ENCODE measurements at places on chromosomes 16 and 17.

DNA sequence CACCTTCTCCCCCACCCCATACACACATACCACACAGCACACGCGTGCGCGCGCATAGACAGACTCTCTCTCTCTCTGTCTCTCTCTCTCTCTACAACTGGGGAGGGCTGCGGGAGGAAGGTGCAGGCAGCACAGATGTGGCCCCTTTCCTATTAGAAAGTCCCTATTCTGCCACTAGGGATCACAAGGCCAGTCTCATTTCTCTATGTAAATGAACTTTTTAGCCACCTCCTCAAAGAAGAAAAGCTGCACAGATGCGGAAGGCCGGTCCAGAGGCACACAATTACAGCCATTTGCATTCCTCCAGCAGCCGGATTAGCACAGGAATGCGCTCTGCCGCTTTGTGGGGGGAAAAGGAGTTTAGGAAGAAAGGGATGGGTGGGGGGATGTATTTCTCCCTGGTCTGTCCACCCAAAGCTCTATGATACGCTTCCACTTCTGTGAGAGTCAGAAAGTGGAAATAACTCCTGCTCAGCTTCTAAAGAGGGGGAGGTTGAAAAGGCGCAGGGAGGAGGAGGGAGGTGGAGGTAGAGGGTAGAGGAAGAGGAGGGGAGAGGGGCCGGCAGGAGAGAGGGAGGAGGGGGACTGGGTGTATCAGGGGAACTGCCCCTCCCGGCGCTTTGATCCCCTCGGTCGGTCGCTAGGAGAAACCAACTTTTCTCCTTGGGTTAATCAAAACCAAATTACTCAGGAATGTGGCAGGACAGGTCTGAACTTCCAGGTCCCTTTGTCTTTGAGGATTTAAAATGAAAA, 11.7 kb downstream of the ZFHX3 start:
- DNase-seq: no peak

DNA sequence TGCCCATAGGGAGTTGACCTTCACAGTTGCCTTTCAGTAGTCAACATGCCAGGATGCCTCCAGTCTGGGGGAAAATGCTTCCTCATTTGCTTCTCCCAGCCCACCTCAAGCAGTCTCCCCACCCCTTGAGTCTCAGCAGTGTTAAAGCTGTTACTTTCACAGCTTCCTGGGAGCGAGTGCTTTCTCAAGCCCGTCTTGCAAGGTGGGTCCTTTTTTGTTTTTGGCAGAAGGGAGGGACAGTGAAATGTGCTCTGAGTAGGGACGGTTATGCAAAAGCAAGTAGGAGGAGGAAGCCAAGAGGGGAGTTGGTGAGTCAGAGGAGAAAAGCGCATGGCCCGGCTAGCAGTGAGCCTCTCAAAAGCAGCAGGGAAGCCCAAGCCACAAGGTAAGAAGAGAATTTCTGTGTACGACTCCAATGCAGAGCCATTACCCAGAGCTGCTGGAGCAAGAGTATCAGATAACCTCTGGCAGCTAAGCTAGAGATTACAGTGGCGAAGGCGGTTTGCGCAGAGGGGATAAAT, at the start of gene CHST4:
TSS of gene CHST4 (plus strand) at position 316 of the 521 bp plus-strand sequence. CDS start 10,252 bp downstream, outside the sequence.
- DNase-seq: no peak

GRCh38 chr17:80845863-80846671, 145.6 kb upstream of the CHMP6 start:
- DNase-seq: no peak

DNA sequence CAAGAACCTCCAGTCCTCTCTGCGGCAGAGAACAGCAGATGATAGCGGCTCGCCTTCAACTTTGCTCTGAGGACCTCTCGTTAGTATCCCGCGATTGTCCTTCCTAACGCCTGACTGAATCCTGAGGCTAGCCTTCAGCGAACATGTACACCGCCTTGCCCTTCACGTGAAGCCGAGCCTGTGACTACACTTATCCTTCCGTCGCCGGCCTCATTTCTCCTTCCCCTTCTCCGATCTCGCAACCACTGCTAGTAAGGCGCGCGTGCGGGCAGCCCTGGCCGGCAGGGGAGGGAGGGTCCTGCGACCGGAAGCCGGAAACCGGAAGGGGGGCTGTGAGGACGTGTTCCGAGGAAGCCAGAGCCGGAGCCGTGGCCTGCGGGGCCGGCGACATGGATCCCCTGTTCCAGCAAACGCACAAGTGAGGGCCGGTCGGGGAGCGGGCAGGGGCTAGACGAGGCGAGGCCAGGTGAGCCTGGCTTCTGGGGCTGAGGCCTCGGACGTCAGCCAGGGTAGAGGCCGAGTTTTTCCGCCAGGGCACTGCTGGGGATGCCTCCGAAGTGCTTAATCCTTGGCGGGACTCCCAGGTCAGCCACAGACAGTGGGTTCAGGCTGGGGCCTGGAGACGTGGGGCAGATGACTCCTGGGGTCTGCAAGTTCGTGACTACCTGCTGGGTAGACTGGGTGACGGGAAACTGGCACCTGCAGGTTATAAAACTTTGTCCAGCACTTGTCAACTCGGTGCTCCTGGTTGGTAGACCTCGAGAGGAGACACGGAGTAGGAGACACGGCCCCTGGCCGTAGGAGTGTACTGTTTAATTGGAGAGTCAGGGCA, at the start of gene GOSR2:
TSS of gene GOSR2 (plus strand) at position 357 of the 832 bp plus-strand sequence. CDS start at position 390, 33 bp downstream.
- DNase-seq: peak; percentile 97

DNA sequence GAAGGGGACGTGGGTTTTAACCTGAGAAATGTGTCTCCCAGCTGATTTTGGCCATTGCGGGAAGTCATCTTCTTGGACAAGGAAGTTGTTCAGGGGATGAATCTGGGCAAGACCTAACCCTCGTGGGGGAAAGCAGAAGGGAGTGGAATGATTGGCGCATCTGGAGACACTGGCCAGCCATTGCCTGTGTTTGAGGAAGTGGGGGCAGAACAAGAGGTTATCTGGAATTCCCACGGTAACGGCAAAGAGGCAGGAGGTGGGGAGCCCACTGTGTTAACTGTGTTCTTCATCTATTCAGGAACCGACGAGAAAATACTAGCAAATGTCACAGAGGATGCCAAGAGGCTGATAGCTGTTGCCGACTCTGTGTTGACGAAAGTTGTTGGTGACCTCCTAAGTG, 66.9 kb downstream of the RNF213 start:
- no peak for DNase-seq

- DNase-seq: peak; percentile 91
Measured at GRCh38 chr17:76408037-76408849, 23.8 kb downstream of the SPHK1 start.

- DNase-seq: no peak
Measured at GRCh38 chr16:48525201-48526057, 84.6 kb downstream of the N4BP1 start.

DNA sequence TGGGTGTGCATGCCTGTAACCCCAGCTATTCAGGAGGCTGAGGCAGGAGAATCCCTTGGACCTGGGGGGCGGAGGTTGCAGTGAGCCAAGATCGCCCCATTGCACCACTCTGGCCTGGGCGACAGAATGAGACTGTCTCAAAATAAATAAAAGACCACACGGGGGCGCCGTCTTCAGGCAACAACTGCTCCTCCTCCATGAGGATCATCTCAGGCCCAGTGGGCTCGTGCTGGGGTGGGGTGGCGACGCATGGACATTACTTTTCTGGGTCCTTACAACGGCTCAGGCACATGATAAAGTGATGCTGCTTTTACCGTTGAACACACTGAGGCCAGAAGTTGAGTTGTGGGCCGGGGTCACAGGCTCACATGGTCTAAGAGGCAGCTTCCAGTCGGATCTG, 56.2 kb downstream of the PRMT7 start:
- peak; percentile 86 for DNase-seq

GRCh38 chr16:78892951-78893733, 707.4 kb downstream of the MAF start:
- no peak for DNase-seq

- peak; percentile 73 for DNase-seq
Measured at GRCh38 chr17:688100-688989, 26.3 kb downstream of the VPS53 start.

DNA sequence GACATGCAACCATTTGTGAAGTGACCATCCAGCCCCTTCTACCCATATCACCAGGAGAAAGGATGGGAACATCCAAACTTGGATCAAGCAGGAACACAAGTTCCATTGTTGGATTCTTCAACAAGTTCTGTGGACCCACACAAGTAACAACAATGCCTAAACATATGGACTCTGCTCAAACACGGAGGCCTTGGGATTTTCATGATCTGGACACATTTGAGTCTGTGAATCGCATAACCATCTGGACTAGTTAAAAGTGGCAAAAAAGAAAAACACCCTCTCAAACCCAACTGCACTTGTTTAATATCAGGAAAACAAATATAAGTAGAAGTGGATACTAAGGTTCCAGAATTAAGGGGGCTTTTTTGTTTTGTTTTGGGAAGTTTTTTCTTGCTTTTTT, 70.8 kb downstream of the TOX3 start:
- no peak for DNase-seq

DNA sequence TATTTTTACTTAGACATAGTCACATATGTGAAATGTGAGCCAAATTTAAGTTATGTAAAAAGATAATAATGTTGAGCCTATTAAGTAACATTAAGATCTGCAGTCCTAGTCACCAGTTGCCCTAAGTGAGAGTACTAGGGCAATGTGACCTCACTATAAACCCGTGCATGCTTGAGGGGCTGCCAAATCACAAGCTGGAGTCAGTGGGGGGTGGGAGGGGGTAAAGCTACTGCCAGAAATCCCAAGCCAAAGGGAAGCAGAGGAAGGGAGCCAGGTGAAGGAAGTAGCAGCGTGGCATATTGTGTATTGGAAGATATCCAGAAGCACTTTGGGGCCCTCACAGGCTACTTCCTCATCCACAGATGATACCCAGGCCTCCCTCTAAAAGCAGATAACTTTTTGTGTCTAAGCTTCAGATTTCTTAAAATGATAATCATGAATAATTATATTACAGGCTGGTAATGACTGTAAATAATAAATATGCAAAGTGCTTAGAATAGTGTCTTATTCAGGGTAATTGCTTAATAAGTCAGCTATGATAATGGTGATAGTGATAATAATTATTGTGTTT, 134.1 kb downstream of the CA10 start:
- no peak for DNase-seq

GRCh38 chr16:82639263-82639662, 12.5 kb downstream of the CDH13 start:
- DNase-seq: no peak

DNA sequence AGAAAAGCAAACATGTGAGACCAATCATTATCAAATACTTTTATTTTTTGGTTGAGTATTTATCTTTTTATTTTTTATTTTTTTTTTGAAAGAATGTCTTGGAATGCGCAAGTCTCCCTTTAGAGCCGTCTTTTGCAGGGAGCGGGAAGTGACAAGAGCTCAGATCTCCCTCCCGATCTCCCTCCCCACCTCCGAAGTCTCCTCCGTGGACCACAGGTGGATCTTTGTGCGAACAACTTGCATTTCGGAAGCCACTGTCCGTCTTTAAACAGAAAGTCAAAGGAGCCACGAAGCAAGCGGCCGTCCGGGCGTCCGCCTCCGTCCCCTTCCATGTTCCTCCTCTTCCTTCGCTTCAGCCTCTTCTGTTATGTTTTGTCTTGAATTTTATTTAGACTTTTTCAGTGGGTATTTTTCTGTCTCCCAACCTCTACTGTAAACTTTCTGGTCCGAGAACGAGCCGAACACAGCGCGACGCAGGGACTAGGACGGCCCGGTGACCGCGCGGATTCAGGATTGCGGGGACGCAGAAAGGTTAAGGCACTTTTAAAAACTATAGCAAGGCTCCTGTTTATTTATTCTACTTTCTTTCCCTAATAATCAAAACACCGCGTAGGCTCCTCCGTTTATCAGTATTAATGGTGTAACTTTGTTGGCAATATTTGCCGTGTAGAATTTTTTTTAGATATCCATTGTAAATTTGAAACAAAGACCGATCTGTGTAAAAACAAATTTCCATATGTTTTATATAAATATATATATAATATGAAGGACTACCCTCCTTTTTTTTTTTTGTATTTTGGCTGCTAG, 3.3 kb downstream of the FOXF1 start:
- no peak for DNase-seq

- no peak for DNase-seq
Measured at GRCh38 chr17:31425282-31426040, 34.0 kb downstream of the RAB11FIP4 start.

GRCh38 chr16:55058576-55058975, 127.9 kb downstream of the IRX5 start:
- no peak for DNase-seq

- DNase-seq: no peak
Measured at GRCh38 chr17:47643116-47643515, 6.6 kb upstream of the KPNB1 start.

DNA sequence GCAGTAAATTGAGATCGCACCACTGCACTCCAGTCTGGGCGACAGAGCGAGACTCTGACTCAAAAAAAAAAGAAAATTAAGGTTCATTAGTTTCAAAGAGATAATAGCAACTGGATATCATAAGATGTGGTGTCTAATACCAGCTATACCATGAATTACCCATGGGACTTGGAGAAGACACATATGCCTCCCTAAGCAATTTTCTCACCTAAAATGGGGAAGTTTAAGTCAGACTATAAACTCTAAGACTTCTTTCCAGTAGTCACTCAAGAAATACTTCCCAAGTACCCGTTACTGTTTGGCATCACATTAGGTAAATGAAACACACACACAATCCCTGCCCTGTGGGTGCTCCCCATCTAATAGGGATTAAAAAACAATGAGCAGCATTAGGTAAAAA, 22.6 kb downstream of the SMURF2 start:
- DNase-seq: no peak

- DNase-seq: no peak
Measured at GRCh38 chr16:55822280-55822810, 10.6 kb downstream of the CES1 start.

DNA sequence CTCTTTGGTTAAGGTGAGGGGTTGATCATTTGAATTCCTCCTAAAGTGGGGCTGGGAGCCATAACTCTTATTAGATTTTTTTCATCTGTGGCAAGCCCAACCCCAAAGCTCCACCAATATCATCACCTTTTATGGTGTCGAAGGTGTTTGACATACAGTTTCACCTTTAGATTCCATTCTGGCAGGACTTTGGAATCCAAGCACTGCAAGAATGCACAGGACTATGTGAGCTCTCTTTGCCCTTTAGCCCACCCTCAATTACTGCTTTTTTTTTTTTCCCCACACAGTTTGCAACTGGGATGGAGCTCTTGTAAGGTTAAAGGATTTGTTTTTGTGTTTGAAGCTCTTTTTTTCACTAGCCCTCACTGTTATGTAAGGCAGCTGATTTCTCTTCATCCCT, 154.0 kb upstream of the KCNJ16 start:
- DNase-seq: no peak

DNA sequence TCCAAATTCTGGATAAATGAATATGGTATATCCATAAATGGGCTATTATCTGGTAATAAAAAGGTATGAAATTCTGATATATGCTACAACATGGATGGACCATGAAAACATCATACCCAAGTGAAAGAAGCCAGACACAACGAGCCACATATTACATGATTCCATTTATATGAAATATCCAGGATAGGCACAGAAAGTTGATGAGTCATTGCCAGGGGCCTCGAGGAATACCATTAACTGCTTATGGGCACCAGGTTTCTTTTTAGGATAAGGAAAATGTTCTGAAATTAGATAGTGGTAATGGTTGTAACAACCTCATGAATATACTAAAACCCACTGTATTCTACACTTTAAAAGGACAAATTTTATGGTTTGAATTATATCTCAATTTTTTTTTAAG, 123.2 kb downstream of the PITPNC1 start:
- DNase-seq: no peak
